ENCODE measurements at places on chromosomes 5 and 9.

GRCh38 chr5:74054139-74054538, 428.1 kb downstream of the ARHGEF28 start:
- no peak for DNase-seq

DNA sequence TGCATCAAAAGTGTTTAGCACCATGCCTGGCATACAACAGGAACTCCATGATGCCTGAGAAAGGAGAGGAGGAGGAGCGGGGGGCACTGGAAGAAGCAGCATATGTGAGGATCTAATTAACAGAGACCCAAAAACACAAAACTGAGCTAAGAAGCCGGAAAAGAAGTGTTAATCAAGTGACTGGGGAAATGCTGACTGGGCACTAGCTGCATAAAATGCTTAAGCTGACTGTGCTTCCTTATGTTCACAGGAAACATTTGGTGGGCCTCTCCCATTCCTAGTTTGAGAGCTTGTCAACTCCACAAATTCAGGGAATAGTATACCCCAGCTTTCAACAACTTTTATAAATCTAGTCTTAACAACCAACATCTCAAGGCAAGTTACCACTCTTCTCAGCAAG, 26.6 kb downstream of the DEPDC1B start:
- DNase-seq = no peak

GRCh38 chr5:39857041-39857440, 432.3 kb upstream of the DAB2 start:
- DNase-seq = no peak

DNA sequence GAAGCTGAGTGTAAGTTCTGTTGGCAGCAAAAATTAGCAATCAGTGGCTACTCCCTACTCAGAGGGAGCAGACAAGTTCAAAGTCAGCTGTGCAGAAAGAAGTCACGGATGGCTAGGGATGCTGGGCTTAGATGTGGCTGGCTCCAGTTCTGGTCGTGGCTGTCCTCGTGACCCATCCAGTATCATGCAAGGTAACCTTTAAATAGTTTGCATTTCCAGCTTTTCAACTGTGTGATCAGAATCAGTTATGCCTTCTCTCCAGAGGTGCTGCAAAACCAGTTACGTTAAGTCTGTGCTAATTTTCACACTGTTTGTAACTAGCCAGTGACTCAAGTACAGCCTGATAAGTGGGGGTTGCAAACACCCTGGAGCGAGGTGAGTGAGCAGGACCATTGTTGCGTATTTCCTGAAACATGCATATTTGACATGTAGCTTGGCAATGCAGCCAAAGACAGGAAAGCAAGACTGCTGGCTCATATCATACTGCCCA, 302.4 kb downstream of the ATPSCKMT start:
- DNase-seq = no peak

- no peak for DNase-seq
Observed at GRCh38 chr5:105619725-105620124, 2051.0 kb downstream of the EFNA5 start.

GRCh38 chr9:91004484-91004883, 202.9 kb downstream of the SYK start:
- DNase-seq = no peak

GRCh38 chr9:137470785-137471184, 11.7 kb upstream of the NSMF start:
- no peak for DNase-seq

- no peak for DNase-seq
Observed at GRCh38 chr5:761059-761771, 23.3 kb downstream of the ZDHHC11B start.

DNA sequence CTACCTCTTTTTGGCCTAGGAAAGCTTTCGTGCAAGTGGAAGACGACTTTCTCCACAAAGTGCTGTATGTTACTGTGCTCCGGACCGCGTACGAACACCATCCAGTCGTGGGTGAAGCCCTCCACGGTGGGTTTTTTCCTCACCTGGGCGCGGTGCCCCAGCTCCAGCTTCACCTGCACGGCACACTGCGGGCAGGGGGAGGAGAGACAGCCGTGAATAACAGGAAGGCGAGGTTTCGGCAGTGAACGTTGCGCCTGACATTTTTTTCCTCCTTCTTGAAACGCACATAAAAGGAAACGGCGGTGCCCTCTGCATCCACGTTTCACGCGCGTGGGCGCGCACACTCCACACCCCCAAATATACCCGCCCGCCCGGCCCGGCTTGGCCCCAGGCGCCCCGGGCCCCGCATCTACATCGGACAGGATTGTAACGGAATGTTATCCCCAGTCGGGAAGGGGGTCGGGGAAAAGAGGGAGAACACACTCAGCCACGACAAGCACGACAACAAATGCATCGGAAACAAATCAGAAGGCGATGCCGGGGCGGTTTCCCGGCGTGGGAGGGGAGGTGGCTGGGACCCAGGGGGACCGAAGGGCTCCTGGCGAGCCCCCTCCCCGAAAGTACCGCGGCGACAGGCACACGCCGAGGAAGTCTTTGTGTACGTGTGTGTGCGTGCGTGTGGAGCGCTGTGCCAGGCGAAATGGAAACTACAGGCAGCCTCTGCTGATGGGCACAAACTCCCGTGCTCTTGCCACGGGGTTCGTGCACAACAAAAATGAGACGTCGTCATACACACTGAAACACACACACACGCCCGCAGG, 1.4 kb downstream of the MLLT3 start:
- no peak for DNase-seq

GRCh38 chr5:55520117-55520839, 14.5 kb downstream of the PLPP1 start:
- no peak for DNase-seq

GRCh38 chr5:10431415-10431814, 10.3 kb upstream of the ROPN1L start:
- no peak for DNase-seq

- DNase-seq = no peak
Observed at GRCh38 chr5:171299228-171299627, 9.8 kb upstream of the TLX3 start.

- DNase-seq = no peak
Observed at GRCh38 chr5:11110128-11110527, 349.1 kb upstream of the DAP start.

GRCh38 chr5:158273035-158273434, 414.1 kb upstream of the CLINT1 start:
- DNase-seq = no peak

GRCh38 chr5:163033656-163034055, 403.7 kb upstream of the CCNG1 start:
- DNase-seq = no peak

GRCh38 chr5:159386028-159386711, 55.9 kb upstream of the IL12B start:
- no peak for DNase-seq

- DNase-seq = peak; percentile 85
Observed at GRCh38 chr5:93503598-93504067, 77.4 kb downstream of the NR2F1-AS1 start.

GRCh38 chr5:146722361-146722779, 156.2 kb downstream of the PPP2R2B start:
- DNase-seq = no peak

- DNase-seq = no peak
Observed at GRCh38 chr5:56480705-56481427, 247.7 kb upstream of the ANKRD55 start.

DNA sequence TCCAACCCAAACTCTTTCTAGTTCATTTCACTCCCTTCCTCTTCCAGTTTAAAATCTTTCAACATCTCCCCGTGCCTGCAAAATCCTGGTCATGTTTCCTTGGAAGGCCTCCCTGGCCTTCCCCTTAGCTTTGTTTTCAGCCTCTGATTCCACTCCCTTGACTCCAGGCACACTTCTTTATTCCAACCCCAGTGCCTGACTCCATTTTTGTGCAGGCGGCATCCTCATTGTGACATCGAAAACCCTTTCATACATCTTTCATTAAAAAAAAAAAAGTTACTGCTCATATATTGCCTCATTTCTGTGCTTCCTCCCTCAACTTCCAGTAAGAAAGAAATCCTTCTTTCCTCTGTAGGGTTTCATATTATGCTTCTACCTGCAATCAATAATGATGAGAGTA, 7.1 kb upstream of the TNFSF8 start:
- no peak for DNase-seq

DNA sequence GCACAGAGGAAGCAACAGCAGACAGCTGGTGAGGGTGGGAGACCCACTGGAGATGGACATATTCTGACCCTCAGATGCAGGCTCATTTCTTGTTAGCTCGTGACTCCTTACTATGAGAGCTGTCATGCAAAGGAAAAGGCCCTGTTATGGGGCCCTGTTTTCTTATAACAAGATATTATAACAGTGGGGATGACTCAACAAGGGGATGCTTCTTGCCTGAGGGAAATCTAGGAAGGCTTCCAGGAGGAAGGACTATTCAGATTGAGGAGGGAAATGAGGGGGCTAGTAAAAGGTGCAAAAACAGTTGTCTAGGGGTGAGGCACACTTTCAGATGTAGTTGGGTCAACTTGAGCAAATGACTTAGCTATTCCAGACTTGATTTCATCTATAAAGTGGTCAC, 83.0 kb downstream of the DAB2IP start:
- DNase-seq = no peak

GRCh38 chr9:70535546-70536323, 121.3 kb upstream of the KLF9 start:
- DNase-seq = no peak

GRCh38 chr5:68240202-68240601, 24.6 kb downstream of the PIK3R1 start:
- DNase-seq = no peak

GRCh38 chr9:105252405-105252756, 7.9 kb downstream of the SLC44A1 start:
- DNase-seq = no peak

- no peak for DNase-seq
Observed at GRCh38 chr9:136002215-136002614, 41.0 kb upstream of the UBAC1 start.

- no peak for DNase-seq
Observed at GRCh38 chr5:106085136-106085535, 1585.6 kb downstream of the EFNA5 start.

- DNase-seq = no peak
Observed at GRCh38 chr9:69396759-69397158, 71.7 kb downstream of the ENTREP1 start.

DNA sequence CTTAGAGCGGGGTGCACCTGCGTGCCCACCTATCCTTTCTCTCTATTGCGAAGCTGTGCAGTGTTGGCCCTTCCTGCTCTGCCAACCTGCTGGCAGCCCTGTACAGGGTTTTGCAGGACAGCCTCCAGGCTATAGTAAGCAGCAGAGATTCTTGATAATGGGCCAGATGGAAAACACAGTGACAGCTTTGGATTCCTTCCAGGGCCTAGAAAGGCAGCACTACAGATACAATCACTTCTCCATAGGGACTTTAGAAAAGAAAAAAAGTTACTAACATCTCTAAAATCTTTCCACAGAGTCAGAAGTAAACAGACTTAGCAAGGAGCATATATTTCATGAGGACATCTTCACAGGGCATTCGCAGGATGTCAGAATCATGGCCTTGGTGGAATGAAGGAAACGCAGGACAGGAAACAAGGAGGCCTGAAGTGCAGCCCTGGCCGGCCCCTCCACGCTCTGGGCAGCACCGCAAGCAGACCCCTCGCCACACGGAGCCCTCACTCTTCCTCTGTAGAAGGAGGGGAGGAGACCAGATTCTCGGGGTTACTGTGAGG, 172.1 kb upstream of the GAS1 start:
- DNase-seq = peak; percentile 70

DNA sequence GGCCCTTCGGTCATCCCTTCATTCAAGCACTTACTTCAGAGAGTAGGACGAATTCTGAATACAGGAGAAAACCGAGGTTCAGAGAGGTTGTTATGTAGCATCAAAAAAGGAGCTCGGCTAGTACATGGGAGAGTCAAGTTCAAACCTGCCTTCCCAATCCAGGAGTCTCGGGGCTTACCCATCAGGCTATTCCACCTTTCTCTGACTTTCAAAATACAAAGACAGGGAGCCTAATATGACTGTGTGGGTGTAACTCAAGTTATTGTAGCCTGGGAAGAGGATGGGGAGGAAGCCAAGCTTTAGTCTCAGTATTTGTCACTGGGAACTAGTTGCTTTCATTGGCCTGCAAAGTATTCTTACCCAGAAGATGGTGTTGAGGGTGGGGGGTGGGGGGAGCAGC, 274.8 kb upstream of the PANK3 start:
- no peak for DNase-seq

GRCh38 chr9:73093740-73094379, 57.8 kb upstream of the ANXA1 start:
- no peak for DNase-seq

DNA sequence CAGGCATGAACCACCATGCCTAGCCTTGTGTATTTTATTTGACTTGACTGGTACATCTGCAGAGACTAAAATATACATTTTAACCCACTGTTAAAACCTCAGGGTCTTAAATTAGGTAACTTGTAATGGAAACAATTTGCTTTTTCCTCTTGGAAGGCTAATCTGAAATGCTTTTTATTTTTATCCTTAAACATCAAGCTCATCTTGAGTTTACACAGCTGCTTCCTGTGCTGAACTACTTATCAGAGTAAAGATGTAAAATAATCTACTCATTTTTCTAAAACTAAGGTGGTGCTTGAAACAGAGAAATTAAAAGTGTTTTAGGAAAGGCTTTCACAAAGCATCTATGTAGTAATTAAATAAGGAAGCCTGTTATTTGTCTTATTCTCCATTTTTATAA, 144.1 kb downstream of the ENTREP1 start:
- DNase-seq = no peak

DNA sequence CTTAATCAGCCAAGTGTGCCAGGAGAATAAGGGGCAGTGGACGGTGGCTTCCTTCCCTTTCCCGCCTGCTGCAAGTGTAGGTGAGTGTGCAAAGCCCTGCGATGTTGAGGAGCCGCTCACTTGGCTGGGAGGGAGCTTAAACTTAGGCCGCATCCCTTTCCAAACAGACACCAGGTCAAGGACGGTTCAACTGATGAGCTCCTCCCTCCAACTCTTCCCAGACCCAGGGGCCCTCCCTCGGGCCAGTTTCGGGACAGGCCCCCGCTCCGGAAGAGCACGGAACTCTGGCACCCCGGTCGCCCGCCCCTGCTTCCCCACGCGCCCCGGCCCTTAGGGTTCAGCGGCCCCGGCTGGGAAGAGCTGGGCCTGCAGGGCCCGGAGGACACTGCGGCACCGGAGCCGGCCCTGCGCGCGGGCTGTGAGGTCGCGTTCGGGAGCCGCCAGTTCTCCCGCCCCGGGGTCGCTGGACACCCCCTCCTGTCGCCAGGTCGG, 481 bp downstream of the MRPL36 start:
- DNase-seq = no peak

DNA sequence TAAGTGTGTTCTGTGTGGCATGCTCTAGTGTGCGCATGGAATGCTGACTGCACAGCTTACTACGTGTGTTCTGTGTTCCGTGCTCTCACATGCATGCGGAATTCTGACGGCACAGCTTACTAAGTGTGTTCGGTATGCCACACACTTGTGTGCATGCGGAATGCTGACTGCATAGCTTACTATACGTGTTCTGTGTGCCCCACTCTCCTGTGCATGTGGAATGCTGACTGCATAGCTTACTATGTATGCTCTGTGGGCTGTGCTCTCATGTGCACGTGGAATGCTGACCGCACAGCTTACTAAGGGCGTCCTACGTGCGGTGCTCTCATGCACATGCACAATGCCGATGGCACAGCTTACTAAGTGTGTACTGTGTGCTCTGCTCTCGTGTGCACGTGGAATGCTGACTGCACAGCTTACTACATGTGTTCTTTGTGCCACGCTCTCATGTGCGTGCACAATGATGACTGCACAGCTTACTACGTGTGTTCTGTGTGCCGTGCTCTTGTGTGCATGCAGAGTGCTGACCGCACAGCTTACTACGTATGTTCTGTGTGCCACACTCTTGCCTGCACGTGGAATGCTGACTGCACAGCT, 548.9 kb downstream of the IRX1 start:
- no peak for DNase-seq

GRCh38 chr9:109912082-109912582, 132.1 kb downstream of the PALM2AKAP2 start:
- no peak for DNase-seq
